ENCODE measurements at places on chromosomes 6 and 20.

GRCh38 chr20:24629668-24630067 is 160.2 kb downstream of the SYNDIG1 start:
- no peak for DNase-seq

- no peak for DNase-seq
Observed at GRCh38 chr6:99980741-99981140, 13.3 kb downstream of the MCHR2 start.

GRCh38 chr6:158154816-158155215 is 13.2 kb downstream of the SERAC1 start:
- DNase-seq, result no peak

DNA sequence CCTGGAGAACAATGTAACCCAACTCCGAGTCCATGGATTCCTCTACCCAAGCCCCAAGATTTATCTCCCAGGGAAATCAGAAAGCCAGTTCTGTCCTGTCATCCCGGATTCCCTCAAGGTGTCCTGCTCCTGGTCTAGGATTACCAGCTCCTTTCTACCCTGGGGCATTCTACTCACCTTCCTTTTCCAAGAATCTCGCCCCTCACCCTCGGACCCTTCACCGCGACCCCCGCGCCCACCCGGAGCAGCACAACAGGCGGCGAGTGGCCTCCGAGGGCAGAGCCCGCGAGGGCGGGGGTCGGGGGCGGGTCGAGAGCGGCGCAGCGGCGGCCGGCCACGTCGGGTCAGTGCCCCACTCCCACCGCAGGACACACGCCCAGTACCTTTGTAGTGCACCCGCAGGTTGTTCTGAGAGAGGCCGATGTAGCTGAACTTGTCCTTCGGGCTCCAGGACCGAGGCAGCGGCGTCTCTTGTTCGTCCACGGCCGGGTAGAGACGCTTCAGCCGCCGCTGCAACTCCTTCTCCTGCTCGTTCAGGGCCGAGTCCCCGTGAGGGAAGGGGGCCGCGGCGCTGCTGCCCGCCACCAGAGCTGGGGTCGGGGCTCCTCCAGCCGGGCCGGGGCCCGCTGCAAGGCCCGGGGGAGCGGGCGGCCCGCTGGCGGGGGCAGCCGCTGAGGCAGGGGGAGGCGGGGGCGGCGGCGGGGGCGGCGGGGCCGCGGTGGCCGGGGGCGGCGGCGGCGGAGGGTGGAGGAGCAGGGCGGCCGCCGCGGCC is 897 bp downstream of the RANBP9 start:
- DNase-seq, result no peak

GRCh38 chr6:122337645-122338044 is 61.8 kb upstream of the HSF2 start:
- DNase-seq, result no peak

Measured in MV-4-11 (cell line).